ENCODE measurements at places on chromosomes 4 and X.
A peak's percentile ranks its signal among the peaks of the same experiment; 100 is the strongest.

DNA sequence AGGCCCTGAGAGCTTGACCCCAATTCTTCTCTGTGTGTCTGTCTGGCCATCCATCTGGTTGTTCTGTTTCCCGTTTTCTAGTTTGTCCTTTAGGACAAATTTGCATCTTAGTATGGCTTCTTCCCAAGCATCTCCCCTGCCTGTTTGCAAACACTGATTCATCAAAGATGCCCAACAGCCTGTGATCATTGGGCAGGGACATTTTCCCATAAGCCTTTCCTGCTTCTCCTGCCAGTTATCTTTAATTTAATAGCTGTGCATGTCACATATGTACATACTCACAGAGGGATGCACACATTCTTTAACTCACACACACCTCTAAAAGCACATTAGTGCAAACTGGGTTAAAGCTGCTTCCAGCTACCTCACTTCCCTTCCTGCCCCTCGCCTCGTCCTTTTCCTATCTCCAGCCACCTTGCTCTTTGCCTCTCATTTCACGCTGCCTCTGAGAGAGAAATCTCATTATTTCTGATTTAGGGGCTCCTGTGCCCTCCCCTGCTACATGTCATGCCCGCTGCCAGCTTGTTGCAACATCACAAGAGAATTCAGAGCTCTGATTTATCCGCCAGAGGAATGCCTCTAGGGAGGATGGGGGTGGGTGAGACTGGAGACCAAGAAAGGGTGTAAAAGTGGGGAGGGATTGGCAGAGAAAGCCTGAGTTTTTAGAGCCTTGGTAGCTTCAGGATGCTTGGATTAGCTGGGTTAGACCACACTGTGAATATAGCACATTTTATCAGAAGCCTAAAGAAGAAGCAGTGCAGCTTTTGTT is 100.6 kb downstream of the NHS start:
- DNase-seq, result no peak

- DNase-seq, result no peak
Measured at GRCh38 chrX:153297376-153297775, 24.2 kb downstream of the PNMA6F start.

DNA sequence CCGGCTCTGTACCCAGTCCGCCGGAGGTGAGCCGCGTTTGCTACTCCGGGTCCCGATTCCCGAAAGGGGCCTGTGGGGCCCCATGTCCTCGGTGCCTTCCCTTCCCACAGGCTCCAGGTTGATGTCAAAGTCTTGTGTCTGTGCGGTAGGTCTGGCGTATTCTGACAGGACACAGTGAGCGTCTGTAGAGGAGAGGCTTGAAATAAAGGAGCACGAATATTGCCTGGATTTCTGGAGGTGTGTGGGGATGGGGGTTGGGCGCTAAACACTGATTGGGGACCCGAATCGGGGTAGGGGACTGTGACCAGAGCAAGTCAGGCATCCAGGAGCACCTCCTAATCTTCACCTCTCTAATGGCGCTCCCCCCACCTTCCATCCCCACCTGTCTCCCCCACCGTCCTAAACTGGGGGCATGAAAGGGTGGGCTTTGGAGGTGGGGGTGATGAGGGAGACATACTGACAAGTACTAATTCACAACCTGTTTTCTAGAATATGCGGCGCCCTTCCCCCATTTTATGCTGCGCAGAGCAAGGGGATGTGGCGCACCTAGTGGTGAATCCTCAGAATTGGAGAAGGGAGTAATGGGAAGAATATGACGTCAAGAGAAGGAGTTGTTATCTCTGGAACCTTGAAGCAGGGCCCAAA is 855 bp downstream of the GPRASP2 start:
- DNase-seq, result peak; percentile 71

DNA sequence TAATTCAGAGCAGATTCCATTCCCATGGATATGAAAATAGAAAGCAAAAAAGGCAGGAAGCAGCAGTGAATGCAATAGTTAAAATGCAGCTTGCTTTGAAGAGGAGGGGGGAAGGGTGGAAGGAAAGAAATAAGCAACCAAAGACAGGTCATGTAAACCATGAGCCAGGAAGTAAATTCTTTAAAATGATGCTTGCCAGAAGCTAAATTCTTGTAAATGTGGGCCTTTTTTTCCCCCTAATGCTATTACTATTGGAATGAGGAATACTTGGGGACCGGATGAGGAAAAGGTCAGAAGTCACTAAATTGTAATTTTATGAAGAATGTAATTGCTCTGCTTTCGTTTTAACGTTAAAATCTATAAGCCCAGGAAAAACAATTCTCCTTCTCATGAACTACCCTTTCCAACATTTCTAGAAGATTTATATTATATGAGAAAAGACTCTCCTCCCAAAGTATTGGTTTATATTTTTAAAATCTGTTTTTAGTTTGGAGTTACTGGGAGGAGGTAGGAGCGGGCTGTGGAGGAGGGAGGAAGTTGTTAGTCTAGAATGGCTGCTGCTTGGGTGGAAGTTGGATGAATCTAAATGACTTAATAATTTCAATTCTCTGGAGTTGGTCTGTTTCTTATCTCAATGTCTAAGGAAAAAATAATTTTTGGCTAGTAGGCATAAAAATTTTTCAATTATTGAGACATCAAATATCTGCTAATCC is 77.6 kb upstream of the PCDH18 start:
- no peak for DNase-seq

- DNase-seq, result no peak
Measured at GRCh38 chr4:141849778-141850177, 213.4 kb downstream of the IL15 start.

DNA sequence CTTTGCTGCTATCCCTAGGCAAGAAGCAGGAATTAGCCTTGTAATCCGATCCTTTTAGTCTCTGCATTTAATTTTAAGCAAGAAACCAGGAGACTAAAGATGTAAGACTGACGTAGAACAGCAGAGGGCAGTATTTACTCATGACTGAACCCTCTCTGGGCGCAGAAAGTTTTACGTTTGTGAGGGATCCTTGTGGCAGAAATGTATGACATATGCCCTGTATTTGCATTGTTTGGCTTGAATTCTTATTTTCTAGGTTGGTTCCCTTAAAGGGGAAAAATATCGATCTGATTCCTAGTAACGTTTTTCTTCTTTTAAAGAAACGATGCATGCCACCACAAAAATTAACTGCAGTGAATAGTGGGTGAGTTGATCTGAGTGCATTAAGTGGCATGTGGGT is 1.3 kb upstream of the FAT4 start:
- DNase-seq, result peak; percentile 90

- DNase-seq, result no peak
Measured at GRCh38 chrX:39946822-39947221, 150.9 kb downstream of the BCOR start.

- DNase-seq, result peak; percentile 20
Measured at GRCh38 chr4:6873291-6873690, 36.3 kb upstream of the TBC1D14 start.

GRCh38 chr4:173519111-173520101 is 10.6 kb downstream of the HAND2 start:
- no peak for DNase-seq

DNA sequence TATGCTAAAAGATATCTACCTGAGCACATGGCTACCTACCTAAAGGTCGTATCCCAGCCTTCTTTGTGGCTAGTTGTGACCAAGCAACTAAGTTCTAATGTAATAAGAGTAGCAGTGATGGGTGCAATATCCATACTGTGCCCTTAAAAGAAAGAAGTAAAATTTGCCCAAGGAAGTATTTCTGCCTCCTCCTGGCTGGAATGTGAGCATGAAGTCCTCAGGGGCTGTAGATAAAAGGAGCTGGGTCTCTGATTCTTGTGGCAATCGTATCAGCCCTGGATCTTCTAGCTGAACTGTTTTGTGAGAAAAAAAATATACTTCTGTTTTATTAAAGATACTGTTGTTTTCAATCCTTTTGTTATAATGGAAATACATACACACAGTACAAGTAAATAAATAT is 217.4 kb downstream of the GPAT3 start:
- DNase-seq, result no peak

DNA sequence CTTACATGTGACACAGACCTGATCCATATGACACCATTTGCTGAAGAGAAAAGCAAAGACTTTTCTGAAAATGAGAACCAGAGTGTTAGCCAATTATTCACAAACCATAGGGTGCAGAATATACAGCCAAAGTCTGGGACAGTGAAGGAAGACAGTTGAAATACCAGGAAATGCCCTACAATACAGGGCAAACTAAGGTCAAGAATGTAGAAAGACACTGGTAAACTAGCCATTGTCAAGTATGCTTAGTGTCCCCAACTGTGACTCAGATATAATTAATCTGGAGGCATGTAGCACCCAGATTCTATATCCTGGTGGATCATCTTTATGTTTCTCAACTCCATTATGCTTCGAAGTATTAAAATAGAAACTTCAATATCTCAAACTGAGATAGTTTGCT is 200.9 kb upstream of the FSTL5 start:
- no peak for DNase-seq

GRCh38 chrX:7117587-7117986 is 29.9 kb upstream of the STS start:
- DNase-seq, result no peak

DNA sequence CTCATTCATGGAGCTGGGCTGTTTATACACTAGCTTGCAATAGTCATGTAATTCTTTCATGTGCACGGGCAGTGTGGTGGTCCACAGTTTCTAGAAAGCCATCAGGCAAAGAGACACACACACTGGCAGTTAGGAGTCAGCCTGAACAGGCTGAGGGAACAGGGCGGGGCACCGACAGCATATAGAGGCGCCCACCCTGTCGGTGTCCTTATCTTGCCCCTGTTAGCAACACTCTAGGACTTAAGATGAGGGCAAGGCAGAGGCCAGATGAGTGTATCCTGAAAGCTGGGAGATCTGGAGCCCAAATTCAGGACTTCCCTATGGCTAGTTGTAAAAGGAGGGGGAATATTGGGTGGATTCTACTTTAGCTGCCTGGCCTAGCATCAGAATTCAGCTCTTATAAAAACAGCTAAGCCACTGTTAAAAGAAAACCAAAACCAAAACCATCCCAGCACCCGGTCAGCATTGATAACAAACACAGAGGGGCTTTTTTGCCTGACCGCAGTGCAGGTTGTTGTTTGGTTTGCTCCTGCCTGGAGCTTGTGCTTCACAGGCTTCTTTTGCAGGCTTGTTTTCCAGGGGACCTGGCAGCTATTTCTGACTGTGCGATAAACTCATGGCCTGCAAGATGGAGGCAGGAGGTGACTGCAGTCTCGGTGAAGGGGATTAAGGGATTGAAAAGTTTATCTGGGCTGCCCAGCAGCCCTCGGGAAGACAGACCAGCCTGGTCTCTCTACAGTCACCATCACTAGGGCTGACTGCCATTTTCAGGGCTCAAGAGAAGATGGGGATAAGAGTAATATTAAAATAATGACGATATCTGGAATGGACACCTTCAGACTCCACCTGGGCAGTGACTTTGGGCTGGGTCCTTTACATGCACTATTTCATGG is 638.9 kb downstream of the MID1IP1 start:
- DNase-seq, result no peak

DNA sequence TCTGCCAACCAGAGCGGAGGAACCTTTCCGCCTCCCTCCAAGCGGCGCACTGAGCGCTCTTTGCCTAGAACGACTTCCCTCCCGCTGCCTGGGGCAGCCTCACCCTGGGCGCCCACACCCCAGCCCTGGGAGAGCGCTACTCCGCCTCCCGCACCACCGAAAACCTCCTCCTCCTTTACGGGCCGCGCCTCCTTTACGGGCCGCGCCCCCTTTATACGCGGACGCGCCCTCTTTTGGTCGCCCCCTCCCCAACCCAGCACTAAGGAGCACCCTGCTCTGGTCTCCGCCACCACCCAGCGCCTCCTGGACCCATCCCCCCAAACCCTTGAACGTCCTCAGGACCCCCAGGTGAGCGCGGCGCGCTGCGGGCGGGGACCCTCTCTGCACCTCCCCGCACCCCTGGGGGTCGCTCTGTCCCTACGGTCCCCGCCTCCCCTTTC is 586 bp upstream of the NSG1 start:
- DNase-seq, result peak; percentile 77

- DNase-seq, result no peak
Measured at GRCh38 chr4:176906709-176907108, 114.0 kb upstream of the VEGFC start.

GRCh38 chrX:109859651-109860050 is 126.6 kb upstream of the ACSL4 start:
- no peak for DNase-seq

- no peak for DNase-seq
Measured at GRCh38 chr4:33058998-33059397, 2338.8 kb downstream of the PCDH7 start.

DNA sequence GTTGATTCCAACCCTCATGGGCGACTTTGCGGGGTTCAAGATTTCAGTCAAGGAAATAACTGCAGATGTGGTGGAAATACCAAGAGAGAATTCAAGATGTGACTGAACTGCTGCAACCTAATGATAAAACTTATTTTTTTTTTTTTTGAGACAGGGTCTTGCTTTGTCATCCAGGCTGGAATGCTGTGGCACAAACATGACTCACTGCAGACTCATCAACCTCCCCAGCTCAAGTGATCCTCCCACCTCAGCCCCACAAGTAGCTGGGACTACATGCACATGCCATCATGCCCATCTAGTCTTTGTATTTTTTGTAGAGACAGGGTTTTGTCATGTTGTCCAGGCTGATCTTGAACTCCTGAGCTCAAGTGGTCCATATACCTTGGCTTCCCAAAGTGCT is 19.5 kb upstream of the WDFY3 start:
- no peak for DNase-seq

DNA sequence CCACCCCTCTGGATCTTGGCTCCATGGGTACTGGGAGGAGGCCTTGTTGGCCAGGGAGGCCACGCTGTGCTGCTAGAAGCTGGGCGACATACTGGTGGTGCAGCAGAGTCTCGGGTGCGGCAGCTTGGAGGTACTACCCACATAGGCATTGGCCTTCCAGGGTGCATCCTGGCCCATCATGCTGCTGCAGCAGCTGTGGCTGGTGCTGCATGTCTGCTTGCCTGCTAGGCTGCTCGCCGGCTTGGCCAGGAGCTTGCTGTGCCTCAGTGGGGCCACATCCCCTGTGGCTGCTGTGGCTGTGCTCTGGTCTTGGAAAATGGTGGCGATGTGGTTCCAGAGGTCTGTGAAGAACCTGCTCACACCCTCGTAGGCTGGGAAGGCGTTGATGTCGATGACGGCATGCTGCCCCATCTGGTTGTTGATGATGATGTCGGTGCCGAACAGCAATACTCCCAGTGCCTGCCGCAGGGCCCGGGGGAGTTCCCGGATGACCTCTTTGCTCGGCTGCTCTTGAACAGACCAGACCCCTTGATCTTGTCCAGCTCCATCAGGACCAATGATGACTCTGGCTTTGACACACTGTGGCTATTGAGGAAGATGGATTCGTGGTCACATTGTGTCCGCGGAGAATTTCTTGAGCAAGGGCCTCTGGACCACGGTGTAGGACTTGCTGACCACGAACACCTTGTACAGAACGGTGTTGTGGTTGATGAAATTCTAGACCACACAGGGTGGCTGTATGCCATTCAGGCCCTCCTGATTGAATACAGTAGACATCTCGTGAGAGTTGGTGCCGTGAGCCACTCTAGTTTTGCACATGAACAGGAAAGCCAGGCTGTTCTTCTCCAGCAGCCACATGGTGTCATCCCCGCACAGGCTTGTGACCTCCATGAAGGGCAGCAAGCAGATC is 11.8 kb downstream of the RBM10 start:
- no peak for DNase-seq

GRCh38 chr4:182883351-182883750 is 33.8 kb downstream of the DCTD start:
- DNase-seq, result no peak

Data from NCI-H1417 (cell line).